Mesenteric fat pad (tissue), 1 donor: ENCODE measurements at places on chromosomes 6 and 20. TPM values are rescaled to one million over a fixed set of nuclear protein-coding genes. Genes with fewer than 3 reads are reported as not detected.

The ID4 gene
- 203 TPM for total RNA-seq

The SIRPB1 gene
- 7.6 TPM for total RNA-seq

The BPI gene
- total RNA-seq = not detected

The ELOVL4 gene
- total RNA-seq = 0.58 TPM

The THBD gene
- total RNA-seq = 49.6 TPM

The ADGRG6 gene
- 8.0 TPM for total RNA-seq

The TMEM244 gene
- total RNA-seq = not detected

The TNFRSF6B gene
- 4.7 TPM for total RNA-seq

The RIPPLY2 gene
- total RNA-seq = not detected

The DSP gene
- total RNA-seq = 4.0 TPM

The TRIM40 gene
- total RNA-seq = not detected

The OVOL2 gene
- total RNA-seq = not detected

The BCAS1 gene
- total RNA-seq = 0.51 TPM

The SLC17A4 gene
- 0.10 TPM for total RNA-seq

The KCNK5 gene
- total RNA-seq = 0.87 TPM

The PCK1 gene
- 331 TPM for total RNA-seq

The HLA-DRB1 gene
- total RNA-seq = 133 TPM

The ZNF341 gene
- total RNA-seq = 3.1 TPM
